ENCODE measurements at places on chromosomes 3 and 15. TPM values are rescaled to one million over a fixed set of nuclear protein-coding genes. Genes with fewer than 3 reads are reported as not detected.

DNA sequence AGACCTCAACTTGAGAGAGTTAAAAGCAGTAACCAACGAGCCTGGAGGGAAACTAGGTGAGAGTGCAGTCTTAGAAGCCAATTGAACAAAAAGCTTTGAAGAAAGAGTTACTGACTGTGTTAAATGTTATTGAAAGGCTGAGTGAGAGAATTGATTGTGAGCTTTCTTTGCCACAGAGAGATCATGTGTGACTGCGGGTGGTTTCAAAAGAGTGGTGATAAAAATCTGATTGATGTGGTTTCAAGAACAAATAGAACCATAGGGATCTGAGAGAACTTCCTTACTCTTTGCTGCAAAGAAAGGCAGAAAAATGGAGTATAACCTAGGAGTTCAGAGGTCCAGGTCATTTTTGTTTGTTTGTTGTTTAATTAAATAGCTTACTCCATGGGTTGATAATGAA lies 759.9 kb upstream of the ALCAM start:
- no peak overlapping the region for H3K4me3 ChIP-seq
- H3K27ac ChIP-seq: no peak overlapping the region
- no peak for DNase-seq

The SLC9A9 gene
- not detected for total RNA-seq

The KPNA1 gene
- 118 TPM for total RNA-seq

The IL5RA gene
- not detected for total RNA-seq

The COL6A6 gene
- not detected for total RNA-seq

GRCh38 chr3:142152384-142152783 lies 3.0 kb upstream of the TFDP2 start:
- H3K36me3 ChIP-seq: no peaks in the 10 kb centered on the region
- H3K4me3 ChIP-seq: no peak overlapping the region
- H3K4me1 ChIP-seq: peaks cover 16% of the 10 kb centered on the region
- DNase-seq: no peak

The TM4SF1 gene
- total RNA-seq: 1,063 TPM

The CHRFAM7A gene
- 11.5 TPM for total RNA-seq

DNA sequence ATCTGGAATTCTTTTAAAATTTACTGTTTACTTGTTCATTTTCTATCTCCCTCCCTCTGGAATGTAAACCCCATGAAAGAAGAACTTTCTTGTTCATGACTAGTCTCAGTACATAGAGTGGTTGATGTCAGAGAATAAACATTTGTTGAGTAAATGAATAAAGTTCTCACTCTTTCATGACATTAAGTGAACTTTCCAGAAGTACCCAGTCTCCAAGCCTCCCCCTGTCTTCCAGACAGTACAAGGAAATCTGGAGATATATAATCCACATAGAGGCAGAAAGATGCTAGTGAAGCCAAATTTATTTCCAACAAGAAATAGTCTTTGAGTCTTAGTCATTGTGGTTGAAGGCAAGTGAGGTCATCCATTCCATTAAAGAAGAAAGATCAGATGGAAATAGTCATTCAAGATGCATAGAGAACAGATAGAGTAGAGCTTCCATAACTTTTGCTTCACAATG lies 71.5 kb upstream of the GALNT15 start:
- H3K27ac ChIP-seq: no peak overlapping the region
- H3K36me3 ChIP-seq: no peaks in the 10 kb centered on the region
- H3K27me3 ChIP-seq: no peaks in the 10 kb centered on the region

The PARP6 gene
- total RNA-seq: 85.7 TPM

- no peaks in the 10 kb centered on the region for H3K4me1 ChIP-seq
- H3K27ac ChIP-seq: no peak overlapping the region
- H3K36me3 ChIP-seq: no peaks in the 10 kb centered on the region
- no peak overlapping the region for H3K4me3 ChIP-seq
These were observed 38.2 kb downstream of the CDIN1 start for GRCh38 chr15:36617529-36618196.

- no peak for DNase-seq
- H3K4me3 ChIP-seq: no peak overlapping the region
- H3K27ac ChIP-seq: no peak overlapping the region
- H3K27me3 ChIP-seq: peaks cover 11% of the 10 kb centered on the region
- no peaks in the 10 kb centered on the region for H3K36me3 ChIP-seq
These were observed 13.0 kb upstream of the TF start for GRCh38 chr3:133733226-133733625.

GRCh38 chr3:183875411-183875810 lies 9.3 kb downstream of the PARL start:
- H3K36me3 ChIP-seq: no peaks in the 10 kb centered on the region
- no peak overlapping the region for H3K4me3 ChIP-seq
- no peak for DNase-seq
- no peaks in the 10 kb centered on the region for H3K4me1 ChIP-seq
- no peak overlapping the region for H3K27ac ChIP-seq

- 0 out of 2 replicates have a peak, but pooled peaks cover 4% of the 10 kb centered on the region for H3K36me3 ChIP-seq
- DNase-seq: no peak
- H3K4me1 ChIP-seq: no peaks in the 10 kb centered on the region
- H3K4me3 ChIP-seq: no peak overlapping the region
- no peaks in the 10 kb centered on the region for H3K27me3 ChIP-seq
- no peak overlapping the region for H3K27ac ChIP-seq
These were observed 66.9 kb downstream of the CEP63 start for GRCh38 chr3:134552784-134553183.

DNA sequence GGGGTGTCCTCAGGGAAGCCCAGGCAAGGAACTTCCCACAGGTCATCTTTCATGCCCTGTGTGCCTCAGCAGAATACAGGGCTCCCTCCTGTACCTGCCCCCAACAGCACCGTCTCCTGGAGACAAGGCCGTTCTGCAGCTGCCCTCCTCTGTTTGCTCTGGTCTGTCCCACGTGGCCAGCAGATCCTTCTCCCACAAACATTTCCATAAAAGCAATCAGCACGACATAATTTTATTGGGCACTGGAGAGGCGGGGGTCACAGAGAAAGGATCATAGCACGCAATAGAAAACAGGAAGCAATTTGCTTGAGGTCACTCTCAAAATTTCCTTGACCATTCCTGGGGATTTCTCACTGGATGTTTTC lies 29.4 kb downstream of the STARD5 start:
- no peak for DNase-seq
- no peaks in the 10 kb centered on the region for H3K36me3 ChIP-seq
- peaks cover 6% of the 10 kb centered on the region for H3K27me3 ChIP-seq
- H3K4me1 ChIP-seq: no peaks in the 10 kb centered on the region
- H3K27ac ChIP-seq: no peak overlapping the region
- H3K4me3 ChIP-seq: no peak overlapping the region

DNA sequence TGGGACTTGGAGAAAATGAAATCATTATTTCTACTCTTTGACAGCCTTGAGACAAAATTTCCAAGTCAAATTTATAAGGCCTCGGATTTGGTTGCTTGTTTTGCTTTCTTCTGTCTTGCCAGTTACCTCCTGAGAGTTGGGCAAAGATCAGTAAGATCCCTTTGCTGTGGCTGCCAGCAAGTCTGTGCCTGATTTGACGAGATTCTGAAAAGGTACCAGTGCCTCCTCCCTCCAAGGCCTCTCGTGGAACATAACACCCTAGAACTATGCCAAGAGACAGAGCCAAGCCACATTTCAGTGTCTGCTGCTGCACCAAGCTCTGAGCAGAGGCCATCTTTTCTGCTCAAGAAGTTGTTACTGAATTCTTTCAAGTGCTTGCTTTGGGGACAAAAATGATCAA lies 61.0 kb downstream of the GTPBP8 start:
- H3K36me3 ChIP-seq: no peaks in the 10 kb centered on the region
- H3K27me3 ChIP-seq: peaks cover 5% of the 10 kb centered on the region
- H3K4me1 ChIP-seq: no peaks in the 10 kb centered on the region

GRCh38 chr3:181689546-181689945 lies 22.2 kb upstream of the SOX2 start:
- H3K36me3 ChIP-seq: no peaks in the 10 kb centered on the region
- no peak overlapping the region for H3K27ac ChIP-seq
- no peak overlapping the region for H3K4me3 ChIP-seq
- no peaks in the 10 kb centered on the region for H3K27me3 ChIP-seq

The KATNBL1 gene
- 46.1 TPM for total RNA-seq

- H3K27me3 ChIP-seq: no peaks in the 10 kb centered on the region
- H3K4me3 ChIP-seq: no peak overlapping the region
- peaks cover 24% of the 10 kb centered on the region for H3K4me1 ChIP-seq
- no peak for DNase-seq
These were observed 6.8 kb upstream of the ANKRD28 start for GRCh38 chr3:15804553-15805095.

- H3K4me3 ChIP-seq: no peak overlapping the region
- no peaks in the 10 kb centered on the region for H3K27me3 ChIP-seq
- H3K27ac ChIP-seq: no peak overlapping the region
- H3K36me3 ChIP-seq: no peaks in the 10 kb centered on the region
- no peak for DNase-seq
These were observed 108.8 kb upstream of the PLAAT1 start for GRCh38 chr3:193132241-193132640.

DNA sequence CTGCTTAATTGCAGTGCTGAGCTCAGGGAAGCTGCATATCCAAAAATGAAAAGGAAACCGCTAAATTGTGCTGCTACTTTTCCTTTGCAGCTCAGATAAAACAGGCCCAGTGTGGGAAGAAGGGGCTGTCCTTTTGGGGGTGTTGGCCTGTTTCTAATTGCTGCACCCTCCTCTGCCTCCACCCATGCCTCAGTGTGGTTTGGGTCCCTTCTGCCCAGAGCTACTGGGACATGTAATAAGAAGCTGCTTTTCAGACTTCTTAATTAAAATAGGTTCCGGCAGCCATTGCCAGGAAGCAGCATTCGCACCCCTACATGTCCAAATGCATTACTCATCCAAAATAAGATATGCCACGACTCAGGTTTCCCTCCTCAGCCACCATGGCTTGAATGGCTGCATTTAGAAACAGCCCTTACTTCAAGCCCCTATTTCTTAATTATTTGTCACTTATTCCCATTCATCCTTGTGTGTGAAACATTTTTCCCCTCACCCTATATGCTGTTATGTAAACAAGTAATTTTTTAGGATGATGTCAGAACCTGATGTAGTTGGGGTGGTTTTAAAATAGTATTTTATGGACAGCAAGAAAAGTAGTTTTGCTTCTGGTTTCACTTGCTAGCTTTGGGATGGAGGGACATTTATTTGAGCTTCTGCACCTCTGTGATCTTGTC lies 235.9 kb upstream of the CTDSPL start:
- no peaks in the 10 kb centered on the region for H3K4me1 ChIP-seq
- H3K27me3 ChIP-seq: no peaks in the 10 kb centered on the region
- no peak overlapping the region for H3K27ac ChIP-seq
- DNase-seq: no peak
- no peaks in the 10 kb centered on the region for H3K36me3 ChIP-seq

DNA sequence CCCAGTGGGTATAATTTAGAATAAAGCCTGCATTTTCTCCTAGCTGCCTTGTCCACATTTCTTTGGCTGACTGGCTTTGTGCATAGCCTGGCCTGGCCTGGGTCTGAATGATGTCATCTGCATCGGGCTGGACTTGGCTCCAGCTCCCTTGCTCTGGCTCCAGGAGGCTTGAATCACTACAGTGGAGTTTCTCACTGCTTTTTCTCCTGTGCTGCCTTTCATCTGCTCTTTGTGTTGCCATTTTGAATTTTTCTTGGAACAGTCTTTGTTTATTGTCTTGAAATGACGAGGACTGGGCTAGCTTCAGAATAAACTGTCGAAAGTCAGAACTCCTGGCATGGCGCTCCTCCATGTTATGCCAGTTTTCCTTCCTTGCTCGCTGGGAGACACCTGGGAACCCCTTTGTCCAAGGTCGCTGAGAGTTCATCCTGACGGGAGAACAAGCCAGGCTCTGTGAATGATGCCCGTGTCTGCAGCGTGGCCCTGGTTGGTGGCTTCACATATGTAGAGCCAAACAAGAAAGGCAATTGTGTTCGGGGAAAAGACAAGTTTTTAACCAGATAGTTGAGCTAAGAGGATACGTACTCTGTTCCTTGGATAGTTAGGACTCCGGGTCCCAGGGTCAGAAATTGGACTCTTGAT lies 258.9 kb downstream of the PDZRN3 start:
- H3K4me3 ChIP-seq: no peak overlapping the region
- H3K4me1 ChIP-seq: no peaks in the 10 kb centered on the region
- no peak for DNase-seq

The CFAP100 gene
- total RNA-seq: not detected

DNA sequence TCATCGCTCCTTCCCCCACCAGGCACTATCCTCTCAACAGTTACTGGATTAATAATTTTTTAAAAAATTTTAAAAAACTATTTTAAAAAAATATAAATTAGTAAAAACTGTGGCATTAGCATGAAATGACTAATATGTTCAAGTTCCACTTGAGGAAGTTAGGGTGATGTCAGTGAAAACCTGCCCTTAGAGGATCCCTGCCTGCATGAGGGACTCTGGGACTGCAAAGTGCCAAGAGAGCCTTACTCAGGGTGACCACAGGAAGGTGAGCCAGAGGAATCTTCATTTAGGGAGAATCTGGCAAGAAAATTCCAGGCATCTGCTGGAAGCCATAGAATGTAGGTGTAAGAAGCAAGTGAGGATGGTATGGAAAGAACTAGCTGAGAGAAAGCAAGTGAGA lies 157.7 kb upstream of the BCL6 start:
- H3K27me3 ChIP-seq: no peaks in the 10 kb centered on the region
- DNase-seq: no peak
- no peaks in the 10 kb centered on the region for H3K4me1 ChIP-seq
- H3K27ac ChIP-seq: no peak overlapping the region

The XCR1 gene
- not detected for total RNA-seq

The SELENOS gene
- 74.9 TPM for total RNA-seq

GRCh38 chr3:152151216-152151876 lies 117.4 kb upstream of the MBNL1 start:
- no peak for DNase-seq
- H3K4me3 ChIP-seq: peak overlapping the region; percentile 51
- no peaks in the 10 kb centered on the region for H3K27me3 ChIP-seq
- no peaks in the 10 kb centered on the region for H3K36me3 ChIP-seq
- H3K27ac ChIP-seq: no peak overlapping the region
- H3K4me1 ChIP-seq: no peaks in the 10 kb centered on the region

DNA sequence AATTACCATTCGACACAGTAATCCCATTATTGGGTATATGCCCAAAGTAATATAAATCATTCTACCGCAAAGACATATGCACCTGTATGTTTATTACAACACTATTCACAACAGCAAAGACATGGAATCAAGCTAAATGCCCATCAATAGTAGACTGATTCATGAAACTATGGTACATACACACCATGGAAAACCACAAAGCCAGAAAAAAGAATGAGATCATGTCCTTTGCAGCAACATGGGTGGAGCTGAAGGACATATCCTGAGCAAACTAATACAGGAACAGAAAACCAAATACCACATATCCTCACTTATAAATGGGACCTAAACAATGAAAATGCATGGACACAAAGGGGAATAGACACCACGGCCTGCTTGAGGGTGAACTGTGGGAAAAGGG lies 11.1 kb upstream of the MCF2L2 start:
- no peak overlapping the region for H3K4me3 ChIP-seq
- no peak overlapping the region for H3K27ac ChIP-seq
- H3K4me1 ChIP-seq: no peaks in the 10 kb centered on the region
- no peaks in the 10 kb centered on the region for H3K36me3 ChIP-seq
- DNase-seq: no peak

Measured in Panc1 (cell line).